ENCODE measurements at places on chromosomes 5 and 9.

DNA sequence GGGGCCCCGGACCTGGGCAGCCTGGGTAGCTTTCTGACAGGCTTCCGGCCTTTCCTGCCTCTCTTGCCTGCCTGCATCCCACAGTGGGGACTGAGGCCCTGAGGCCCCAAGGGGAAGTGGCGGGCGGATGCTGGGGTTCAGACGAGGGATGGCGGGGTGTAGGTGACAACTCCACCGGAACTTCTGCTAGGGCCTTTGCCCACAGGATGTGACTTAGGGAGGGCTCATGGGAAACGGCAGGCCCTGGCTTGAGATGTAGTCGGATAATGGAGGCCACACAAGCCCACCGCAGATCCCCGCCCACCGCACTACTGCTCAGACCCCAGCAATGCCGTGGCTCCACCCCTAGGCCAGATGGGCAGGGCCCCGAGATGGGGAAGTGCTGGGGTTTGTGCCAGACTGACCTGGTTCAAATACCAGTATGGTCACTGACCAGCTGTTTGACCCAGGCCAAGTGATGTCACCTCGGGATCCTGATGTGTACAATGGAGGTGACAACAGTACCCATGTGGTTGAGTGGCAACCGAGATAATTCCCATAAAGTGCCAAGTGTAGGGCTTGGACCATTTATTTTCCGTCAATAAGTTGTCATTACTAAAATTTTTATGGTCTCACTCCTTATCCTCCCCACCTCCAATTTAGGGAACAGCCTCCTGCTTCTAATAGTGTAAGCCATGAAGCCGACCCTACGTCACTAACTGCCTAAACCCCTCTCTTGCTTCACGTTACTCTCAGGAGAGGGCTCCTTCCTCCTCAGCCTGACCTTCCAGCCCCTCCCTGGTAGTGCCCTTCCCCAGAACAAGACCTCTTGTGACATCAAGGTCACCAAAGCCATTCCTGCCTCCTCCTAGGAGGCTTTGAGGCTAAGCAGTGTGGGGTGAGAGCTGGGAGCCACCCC, 2.5 kb upstream of the CDK9 start:
- DNase-seq, result peak; percentile 75

DNA sequence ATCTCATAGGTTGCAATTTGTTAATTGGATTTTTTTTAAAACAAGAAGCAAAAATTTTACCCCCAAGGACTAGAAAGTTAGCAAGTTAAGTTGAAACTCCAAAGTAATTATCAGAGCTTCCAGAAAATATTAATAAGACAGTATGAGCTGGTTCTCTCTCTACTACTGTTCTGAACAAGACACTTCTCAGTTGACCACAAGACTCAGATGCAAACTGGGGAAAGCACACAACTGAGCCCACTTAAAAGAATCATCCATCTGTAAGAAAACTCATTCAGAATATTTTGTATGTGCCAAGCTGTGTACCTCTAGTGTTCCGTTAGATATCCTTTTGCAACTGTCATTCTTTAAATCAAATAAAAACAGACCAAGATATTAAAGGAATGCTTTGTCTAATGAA, 60.0 kb downstream of the MAP1B start:
- DNase-seq, result no peak

- no peak for DNase-seq
These were observed 307.3 kb upstream of the NREP start for GRCh38 chr5:112064271-112064701.

- DNase-seq, result no peak
These were observed 79.5 kb downstream of the CDC14B start for GRCh38 chr9:96540106-96540505.

DNA sequence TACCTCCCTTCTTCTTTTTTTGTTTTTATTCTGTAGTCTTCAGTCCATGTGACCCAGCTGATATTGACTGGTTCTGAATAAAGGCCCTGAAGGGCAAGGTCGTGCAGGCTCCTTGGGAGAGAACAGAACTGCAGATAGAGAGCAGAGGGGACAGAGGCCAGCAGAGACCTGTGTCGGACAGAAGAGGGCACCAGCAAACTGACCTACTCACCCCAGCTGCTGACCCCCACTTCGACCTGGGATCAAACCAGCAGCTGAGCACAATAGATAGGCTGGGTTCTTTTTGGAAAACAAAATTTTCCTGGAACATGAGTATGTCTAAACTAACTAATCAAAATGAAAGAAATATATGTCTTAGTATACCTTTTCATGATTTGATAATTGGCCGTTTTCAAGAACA, 695.1 kb downstream of the NR2F1-AS1 start:
- DNase-seq, result no peak

GRCh38 chr9:33425128-33425533, 22.3 kb downstream of the AQP3 start:
- no peak for DNase-seq

DNA sequence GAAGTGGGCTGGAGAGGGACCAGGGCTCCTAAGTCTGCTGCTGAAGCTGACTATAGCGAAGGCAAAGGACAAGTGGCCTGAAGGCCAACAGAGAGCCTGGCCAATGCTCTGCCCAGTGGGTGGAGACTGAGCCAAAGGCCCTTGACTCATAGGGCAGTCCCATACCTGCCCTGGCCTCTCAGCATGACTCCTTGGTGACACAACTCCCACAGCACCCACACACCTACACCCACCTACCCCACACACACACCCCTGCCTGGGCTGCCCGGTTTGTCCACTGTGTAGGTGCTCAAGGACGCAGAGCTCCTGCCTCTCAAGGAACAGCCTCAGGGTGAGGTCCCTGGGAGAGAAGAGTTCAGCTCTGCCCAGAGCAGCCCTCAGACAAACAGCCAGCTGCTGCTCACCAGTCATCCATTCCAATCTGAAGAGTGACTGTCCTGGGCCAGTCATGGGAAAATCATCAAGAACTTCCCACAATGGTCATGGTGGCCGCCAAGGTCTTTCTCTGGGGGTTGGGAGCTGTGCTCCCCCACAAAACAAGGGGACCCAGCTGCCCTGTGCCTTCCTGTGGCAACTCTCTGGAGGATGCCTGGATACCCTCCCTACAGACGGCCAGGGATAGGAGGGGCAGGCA, 5.0 kb downstream of the TNIP1 start:
- DNase-seq, result peak; percentile 62

GRCh38 chr5:141101059-141101458, 786 bp downstream of the PCDHB3 start:
- DNase-seq, result no peak

DNA sequence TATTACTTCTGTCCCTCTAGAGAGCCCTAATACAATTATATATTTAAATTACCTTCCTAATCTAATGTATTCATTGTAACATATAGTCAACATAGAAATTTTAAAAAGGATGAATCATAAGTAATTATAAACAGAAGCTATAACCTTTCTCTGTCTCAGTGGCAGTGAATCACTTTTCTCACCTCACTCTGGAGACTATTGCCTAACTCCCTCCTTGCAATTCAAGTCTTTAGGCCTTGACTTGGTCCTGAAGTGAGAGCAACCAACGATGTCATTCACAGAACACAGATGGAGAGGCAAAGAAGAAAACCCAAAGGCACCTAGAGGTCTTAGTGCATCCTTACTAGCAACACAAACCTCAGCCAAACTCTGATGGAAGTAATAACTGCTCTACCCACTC, 133.3 kb upstream of the DPYSL3 start:
- no peak for DNase-seq

DNA sequence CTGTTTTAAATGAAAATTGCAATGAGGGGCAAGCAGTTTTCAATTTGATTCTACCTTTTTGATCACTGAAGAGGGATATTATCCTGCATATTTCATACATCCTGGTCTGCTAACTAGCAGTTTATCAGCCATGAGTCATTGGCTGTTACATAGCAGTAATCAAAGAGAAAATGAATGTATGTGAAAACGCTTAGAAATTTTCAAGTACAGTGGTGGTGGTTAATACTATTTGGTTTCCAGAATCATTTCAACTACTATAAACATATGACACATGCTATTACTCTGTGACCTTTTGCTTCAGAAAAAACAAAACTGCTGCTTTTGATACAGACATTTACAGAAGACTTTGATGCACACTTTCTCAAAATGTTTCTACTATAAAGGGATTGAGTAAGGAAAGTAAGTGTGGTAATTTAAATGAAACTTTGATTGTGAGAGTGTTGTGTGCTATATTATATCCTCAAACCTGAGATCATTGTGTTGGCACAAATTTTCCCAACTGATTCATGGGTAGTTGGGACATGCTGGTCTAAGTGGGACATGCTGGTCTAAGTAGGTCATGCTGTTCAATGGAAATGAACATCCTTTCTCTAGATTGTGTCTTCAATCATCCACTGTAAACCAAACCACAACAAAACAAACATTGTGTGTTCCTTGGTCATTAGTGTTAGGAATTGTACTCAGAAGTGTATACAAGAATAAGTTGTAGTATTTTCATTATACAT, 5.1 kb downstream of the RNF14 start:
- DNase-seq, result no peak

DNA sequence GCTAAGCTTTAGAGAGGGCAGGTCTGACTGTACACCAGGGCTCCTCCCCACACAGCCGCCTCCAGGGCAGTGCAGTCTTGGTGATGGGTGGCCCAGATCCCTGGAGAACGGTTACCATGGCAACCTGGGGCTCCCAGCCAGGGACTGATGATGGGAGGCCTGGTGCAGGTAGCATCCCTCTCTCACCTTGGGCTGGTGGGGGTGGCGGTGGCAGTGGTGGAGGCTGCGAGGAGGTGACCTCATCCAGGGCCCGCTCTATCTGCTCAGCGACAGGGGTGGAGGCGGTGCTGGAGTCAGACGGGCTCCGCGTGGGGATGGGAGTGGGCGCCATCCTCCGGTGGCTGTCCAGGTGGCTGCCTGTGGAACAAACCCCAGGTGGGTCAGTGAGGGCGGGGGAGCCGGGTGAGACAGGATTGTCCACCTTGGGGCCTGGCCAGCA, 12.3 kb downstream of the PRR7 start:
- no peak for DNase-seq

GRCh38 chr9:27549196-27549755, 19.7 kb upstream of the MOB3B start:
- DNase-seq, result no peak

- DNase-seq, result peak; percentile 36
These were observed 36.6 kb upstream of the RAPGEF1 start for GRCh38 chr9:131776473-131776872.

Measured in T-helper 2 cell treated with Interferon-gamma antibody and Interleukin-4, amounts not matched to agents 5 μg/mL and 100 μg/mL, for 36 hours (primary cell).